ENCODE measurements at places on chromosomes 13 and 19. TPM values are rescaled to one million over a fixed set of nuclear protein-coding genes. Genes with fewer than 3 reads are reported as not detected.

- no peak for DNase-seq
Measured at GRCh38 chr19:19777692-19778091, 43.9 kb downstream of the ZNF506 start.

DNA sequence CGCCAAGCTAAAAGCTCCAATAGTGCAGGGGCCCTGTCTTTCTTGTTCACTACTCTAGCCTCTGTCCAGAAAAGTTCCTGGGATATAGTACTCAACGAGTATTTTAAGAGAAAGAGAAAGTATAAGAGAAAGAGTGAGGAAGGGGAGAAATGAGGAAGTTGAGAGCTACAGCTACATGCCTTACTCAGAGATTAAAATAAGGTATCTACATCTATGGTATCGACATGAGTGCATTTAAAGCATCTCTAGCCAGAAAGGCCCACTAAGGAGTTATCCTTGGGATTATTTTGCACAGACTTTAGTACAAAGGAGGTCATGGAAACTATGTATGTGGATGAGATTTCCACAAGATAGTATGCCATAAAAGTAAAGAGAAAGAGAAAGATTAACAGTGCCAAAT, 28.5 kb downstream of the MYCBP2 start:
- DNase-seq, result no peak

DNA sequence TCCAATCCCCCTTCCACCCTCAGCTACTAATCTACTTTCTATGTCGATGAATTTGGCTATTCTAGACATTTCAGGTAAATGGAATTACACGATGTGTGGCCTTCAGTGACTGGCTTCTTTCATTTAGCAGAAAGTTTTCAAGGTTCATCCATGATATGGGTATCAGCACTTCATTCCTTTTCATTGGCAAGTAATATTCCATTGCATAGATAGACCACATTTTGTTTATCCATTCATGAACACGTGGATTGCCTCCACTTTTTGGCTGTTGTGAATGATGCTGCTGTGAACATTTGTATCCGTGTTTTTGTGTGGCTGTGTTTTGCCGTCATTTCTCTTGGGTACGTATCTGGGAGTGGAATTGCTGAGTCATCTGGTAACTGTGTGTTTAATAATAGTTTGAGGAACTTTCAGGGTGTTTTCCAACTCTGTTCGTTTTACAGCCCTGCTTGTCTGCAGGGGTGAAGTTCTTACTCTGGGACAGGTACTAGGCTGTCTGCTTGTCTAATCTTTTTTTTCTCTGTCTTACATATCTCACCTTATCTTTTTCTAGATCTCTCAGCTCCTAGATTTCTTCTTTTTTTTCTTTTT, 32.5 kb downstream of the MARK4 start:
- no peak for DNase-seq

- DNase-seq, result no peak
Measured at GRCh38 chr13:85500696-85501256, 298.4 kb downstream of the SLITRK6 start.

GRCh38 chr19:39141929-39142328, 16.3 kb downstream of the PAK4 start:
- no peak for DNase-seq

DNA sequence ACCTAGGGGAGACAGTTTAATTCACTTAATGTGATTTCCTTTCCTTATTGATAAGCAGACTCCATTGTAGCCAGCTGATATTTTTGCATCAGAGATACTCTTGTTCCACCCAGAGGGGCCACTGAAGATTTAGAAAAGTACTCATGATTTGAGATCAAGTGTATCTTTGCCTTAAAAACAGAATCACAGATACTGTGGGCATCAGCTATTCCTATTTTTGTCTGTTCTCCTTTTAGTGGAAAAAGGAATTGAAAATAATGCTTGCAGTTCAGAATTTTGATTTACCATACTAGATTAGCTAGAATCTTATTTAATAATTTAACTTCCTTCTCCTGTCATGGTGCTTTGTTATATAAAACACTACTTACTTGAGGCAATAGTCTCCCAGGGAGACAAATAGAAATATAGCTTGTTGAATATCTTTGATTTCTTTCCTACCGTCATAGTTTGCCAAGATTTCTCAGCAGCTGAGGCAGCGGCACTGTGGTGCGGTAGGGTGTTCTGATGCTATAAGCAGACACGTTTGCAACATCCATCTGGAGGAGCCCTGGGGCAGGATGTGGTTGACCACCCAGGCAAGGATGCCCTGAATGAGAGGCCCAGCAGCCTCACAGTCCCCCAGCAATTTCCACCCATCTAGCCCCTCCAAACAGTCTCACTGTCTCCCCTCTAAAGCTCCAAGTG, 47.0 kb upstream of the RAP2A start:
- no peak for DNase-seq

- DNase-seq, result no peak
Measured at GRCh38 chr13:93721483-93721882, 494.9 kb downstream of the GPC6 start.

DNA sequence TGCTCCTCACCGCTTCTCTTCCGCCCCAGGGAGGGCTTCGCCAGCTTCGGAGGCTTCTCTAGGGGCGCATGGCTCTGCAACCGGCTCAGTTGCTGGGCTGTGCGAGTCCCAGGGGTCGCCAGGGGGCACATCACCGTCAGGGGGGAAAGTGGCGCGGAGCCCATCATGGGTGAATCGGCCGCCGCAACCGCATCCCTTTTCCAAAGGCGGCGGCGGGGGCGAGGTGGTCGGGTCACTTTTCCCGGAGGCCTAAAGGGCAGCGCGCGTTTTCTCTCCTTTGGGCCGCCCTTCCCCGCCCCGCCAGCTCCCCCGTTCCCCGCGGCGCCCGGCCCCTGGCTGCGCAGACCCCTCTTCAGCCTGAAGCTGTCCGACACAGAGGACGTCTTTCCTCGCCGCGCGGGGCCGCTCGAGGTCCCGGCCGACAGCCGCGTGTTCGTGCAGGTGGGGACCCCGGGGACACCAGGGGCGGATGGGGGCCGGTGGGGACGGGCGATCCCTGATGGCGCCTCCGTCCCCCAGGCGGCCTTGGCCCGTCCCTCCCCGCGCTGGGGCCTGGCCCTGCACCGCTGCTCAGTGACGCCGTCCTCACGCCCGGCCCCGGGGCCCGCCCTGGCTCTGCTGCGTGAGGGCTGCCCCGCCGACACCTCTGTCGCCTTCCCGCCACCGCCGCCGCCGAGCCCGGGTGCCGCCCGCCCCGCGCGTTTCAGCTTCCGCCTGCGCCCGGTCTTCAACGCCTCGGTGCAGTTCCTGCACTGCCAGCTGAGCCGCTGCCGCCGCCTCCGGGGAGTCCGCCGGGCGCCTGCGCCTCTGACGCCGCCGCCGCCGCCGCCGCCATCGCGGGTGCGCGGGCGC, 1.7 kb downstream of the TGFBR3L start:
- DNase-seq, result no peak

Gene HDGFL2
- polyA plus RNA-seq, result 58.8 TPM

Gene DLL3
- 0.70 TPM for polyA plus RNA-seq

Gene ERCC1
- 73.9 TPM for polyA plus RNA-seq

Data from left kidney (tissue), 8 donors.